ENCODE measurements at places on chromosomes 12 and 14.

GRCh38 chr12:107439026-107439738 lies 246.4 kb upstream of the PWP1 start:
- DNase-seq, result no peak

DNA sequence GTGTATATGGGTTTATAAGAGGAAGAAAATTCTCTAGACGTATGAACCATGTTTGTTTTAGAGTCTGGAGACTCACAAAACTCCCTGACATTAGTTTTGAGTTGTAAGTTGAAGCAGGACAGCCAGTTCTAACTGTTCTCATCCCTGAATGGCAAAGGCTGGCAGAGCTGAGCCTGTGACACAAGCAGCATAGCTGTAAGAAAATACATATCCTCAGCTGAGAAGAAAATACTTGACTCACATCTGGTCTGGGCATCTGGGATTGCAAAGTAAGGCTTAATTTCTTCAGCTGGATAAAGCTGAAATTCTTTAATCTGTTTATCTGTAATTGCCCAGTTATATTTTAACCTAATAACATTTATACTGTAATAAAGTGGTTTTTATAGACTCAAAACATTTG lies 156.3 kb downstream of the PELI2 start:
- no peak for DNase-seq

GRCh38 chr14:81123811-81124210 lies 96.9 kb downstream of the GTF2A1 start:
- DNase-seq, result no peak

- no peak for DNase-seq
These were observed 196.0 kb downstream of the PIK3C2G start for GRCh38 chr12:18457362-18457761.

- no peak for DNase-seq
These were observed 440.9 kb downstream of the LRFN5 start for GRCh38 chr14:42047421-42048055.

- no peak for DNase-seq
These were observed at the start of gene CIROP for GRCh38 chr14:23104591-23105347. TSS of gene CIROP (minus strand) at chr14:23104989. CDS start at chr14:23104920, 69 bp downstream.

- DNase-seq, result no peak
These were observed 3.0 kb upstream of the TAS2R14 start for GRCh38 chr12:10941916-10942607.

- DNase-seq, result no peak
These were observed 715 bp upstream of the RAP1B start for GRCh38 chr12:68609998-68610369.

GRCh38 chr14:55383541-55384140 lies 28.0 kb downstream of the ATG14 start:
- no peak for DNase-seq

DNA sequence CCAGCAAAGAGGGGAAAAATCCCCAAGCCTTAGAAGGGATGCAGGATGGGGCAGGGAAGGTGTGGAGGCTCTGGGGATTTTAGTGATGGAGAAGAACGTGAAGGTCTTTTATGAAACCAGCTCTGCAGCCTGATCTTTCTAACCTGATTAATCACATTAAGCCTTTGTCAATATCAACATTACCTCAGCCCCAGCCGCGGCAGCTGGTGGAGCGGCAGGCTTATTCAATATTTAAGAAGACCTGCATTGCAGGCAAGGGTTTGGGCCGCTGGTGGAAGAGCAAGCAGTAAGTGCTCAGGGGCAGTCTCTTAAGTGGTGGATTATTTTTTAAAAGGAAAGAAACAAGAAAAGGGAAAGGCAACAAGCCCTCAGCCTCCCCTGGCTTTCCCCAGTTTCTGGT lies 16.6 kb downstream of the RPH3A start:
- DNase-seq, result no peak

- DNase-seq, result no peak
These were observed 29.4 kb upstream of the LRP1-AS start for GRCh38 chr12:57176846-57177245.

DNA sequence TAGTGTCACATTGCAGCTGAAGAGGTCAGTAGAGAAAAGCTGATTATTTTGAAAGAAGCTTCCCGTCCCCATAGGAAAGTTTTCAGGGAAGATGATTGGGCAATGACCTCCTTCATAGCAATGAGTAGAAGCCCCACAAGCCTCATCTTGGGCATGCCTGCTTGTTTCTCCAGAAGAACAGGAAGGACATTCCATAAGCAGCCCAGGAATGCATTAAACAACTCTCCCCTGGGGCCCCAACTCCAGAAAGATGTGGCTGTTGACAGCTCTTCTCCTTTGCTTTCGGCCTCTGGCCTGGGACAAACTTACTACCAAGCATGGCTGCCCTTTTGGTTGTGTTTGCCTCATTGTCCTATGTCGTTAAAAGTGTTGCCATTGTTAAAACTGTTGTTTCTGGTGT lies 5.7 kb upstream of the VDR start:
- DNase-seq, result no peak

GRCh38 chr12:77429426-77429825 lies 364.1 kb upstream of the E2F7 start:
- DNase-seq, result no peak

DNA sequence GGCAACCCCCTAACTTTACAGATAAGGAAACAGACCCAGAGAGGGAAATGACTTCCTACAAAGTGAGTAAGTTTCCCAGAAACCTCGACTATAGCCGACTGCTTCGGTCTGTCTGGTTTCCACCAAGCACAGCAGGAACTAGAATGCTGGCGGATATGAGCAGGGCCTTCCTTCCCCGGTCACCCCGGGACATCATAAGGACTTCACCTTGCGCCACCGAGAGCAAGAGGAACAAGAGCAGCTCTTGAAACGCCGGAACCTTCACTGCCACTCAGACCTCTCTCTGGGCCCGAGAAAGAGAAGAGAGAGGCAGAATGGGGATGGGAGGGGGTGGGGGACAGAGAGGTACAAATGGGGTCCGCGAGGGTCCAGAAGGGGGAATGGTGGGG lies 29.4 kb upstream of the GPR68 start:
- DNase-seq, result no peak

DNA sequence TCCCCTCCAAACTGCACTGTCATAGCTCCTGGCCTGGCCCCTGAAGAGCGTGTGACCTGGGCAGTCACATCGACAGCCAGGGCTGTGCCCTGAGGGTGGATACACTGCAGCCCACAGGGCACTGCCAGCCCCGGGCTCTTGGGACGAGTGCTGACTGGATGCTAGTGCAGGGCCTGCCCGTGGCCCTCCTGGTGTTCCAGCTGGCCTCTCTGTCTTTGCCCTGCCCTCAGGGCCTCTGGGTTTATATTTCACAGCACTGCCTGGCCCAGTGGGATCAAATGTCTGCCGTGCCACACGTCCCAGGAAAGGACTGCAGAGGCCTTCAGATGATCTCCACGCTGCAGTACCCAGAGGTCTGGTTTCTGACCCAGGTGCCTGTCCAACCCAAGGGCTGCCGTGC lies 10.1 kb upstream of the CCDC197 start:
- DNase-seq, result no peak

- no peak for DNase-seq
These were observed 1039.3 kb upstream of the FOXG1 start for GRCh38 chr14:27727251-27727770.

Data from stimulated activated CD4-positive, alpha-beta T cell treated with anti-CD3 and anti-CD28 coated beads, TNF-alpha, amount 100 ng/mL, for 4 hours (primary cell).